ENCODE measurements at places on chromosomes 3 and 15.
A peak's percentile ranks its signal among the peaks of the same experiment; 100 is the strongest.

DNA sequence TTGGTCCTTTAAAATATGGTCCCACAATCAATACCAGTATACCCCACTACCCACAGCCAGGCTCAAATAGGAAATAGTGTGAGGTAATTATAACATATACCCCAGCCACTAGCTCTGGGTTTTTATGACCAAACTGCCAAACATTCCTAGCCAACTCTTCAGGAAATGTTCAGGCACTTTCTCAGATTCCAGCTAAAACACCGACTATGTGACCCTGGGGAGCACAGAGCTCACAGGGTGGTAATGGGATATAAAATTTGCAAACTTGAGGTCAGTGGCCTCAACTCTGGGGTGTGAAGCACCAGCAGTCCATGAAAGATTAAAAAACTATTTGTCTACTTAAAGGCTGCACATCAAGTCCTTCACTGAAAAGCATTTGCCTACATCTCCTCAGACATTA, 12.9 kb downstream of the FBN1 start:
- no peak for DNase-seq

DNA sequence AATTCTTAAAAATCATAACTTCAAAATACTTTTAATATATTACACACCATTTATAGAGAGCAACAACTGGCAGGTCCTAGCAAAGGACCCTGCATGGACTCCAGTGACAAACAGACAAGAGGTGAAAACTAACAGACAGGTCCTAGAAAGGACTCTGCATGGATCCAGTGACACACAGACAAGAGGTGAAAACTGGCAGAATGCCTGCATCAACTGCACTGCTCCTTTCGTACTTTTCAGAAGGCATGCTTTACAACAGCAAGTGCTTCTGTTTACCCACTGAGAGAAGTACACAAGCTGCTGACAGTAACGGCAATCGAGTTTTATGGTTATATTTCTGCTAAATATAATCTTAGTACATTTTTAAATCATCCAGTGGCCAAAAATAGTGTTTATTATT, 24.3 kb upstream of the GP5 start:
- no peak for DNase-seq

DNA sequence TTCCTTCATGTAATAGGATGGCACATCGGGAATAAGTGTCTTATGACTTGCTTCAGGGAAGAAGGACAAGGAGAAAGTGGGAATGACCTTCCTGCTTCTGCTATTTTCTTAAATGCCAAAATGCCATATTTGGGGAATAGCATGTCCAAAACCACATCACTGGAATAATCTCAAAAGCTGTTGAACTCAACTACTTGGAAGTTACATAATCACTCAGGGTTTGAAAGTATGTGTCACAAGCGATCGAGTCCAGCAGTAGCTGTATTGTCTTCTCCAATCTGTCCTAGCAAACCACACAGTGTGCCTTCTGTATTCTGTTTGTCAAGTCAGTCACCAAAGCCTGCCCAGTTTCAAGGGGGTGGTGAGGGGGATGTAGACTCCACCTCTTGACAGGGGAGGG, 58.3 kb upstream of the GADL1 start:
- no peak for DNase-seq

GRCh38 chr3:65659396-65659795, 379.3 kb downstream of the MAGI1 start:
- no peak for DNase-seq

- DNase-seq, result peak; percentile 63
These were observed 202.3 kb upstream of the MRPL3 start for GRCh38 chr3:131705099-131705498.

DNA sequence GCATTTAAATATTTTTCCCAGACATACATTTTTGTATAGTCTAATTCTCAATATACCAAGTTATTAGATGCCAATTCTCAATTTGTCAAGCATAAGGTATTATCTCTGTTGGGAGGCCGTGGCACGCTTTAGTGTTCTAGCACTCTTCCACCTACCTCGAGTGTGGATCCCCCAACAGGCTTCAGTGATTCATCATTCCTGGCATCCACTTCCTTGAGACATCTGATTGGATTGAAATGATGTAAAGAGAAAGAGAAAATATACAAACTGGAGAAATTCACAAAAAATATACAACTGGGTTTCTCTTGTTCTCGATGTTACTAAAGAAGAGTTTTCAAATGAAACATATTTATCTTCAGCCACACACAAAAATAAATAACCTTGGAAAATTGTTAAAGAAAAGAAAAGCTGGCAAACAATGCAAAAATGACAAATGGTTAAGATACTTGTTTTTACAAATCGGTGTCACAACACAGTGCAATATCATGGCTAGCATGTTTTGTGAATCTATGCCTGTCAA, 218.0 kb upstream of the CDIN1 start:
- DNase-seq, result no peak

DNA sequence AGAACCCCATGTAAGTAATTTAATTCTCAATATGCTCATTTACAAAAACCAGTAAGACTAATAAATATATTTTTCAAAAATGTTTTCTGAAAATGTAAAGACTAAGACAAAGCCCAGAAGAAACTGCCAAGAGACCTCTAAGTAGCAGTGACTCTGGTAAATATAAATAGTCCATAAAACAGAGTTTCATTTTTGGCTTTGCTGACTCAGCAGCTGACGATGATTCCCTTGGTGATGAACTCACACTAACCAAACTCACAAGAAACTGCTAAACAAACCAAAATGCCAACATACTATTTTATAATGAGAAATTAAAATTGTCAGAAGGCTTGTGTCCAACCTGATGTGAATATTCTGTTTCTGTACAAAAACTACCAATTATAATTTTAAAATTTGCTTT, 31.5 kb upstream of the IMPG2 start:
- no peak for DNase-seq

GRCh38 chr15:85748729-85749128, 46.0 kb downstream of the KLHL25 start:
- no peak for DNase-seq

DNA sequence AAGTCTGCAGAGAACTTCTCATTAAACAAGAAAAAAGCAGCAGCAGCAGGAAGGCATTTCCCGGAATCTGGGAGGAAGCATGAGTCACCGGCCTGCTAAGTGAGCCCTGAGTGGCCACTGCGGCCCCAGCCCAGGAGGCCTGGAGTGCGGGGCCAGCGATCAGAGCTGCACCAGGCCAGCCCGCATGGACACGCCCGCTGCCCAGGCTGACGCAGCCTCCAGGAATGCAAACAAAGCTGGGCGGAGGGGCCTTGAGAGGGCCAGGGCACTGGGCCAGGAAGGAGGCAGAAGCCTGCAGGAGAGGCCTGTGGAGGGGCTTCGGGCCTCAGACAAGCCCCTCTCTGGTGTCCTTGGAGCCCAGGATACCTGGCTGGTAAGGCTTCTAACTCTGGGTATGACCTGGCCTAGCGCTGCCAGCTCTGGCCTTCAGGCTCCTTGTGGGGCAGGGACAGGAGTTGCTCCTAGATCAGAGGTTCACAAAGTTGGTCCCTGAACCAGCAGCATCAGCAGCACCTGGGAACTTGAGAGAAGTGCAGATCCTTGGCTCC, 101.2 kb downstream of the SMAD6 start:
- peak; percentile 99 for DNase-seq

GRCh38 chr15:85759376-85759775, 35.3 kb downstream of the KLHL25 start:
- no peak for DNase-seq

DNA sequence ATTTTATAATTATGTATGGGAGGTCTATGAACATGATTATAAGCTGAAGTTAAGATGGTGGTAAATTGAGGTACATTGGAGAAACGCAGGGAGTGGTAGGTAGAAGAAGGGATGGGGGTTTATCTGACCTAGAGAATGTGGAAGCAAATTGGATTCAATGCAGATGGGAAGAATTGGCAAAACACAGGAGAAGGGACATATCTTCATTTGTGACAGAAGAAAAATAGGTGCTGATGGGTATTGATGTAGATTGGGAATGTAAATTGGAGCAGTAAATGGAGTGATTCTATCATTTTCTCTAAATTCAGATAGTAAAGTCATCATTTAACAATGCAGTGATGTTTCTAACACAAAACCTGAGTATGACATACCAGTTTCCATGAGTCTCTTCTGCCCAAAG, 39.7 kb upstream of the AADAC start:
- no peak for DNase-seq

DNA sequence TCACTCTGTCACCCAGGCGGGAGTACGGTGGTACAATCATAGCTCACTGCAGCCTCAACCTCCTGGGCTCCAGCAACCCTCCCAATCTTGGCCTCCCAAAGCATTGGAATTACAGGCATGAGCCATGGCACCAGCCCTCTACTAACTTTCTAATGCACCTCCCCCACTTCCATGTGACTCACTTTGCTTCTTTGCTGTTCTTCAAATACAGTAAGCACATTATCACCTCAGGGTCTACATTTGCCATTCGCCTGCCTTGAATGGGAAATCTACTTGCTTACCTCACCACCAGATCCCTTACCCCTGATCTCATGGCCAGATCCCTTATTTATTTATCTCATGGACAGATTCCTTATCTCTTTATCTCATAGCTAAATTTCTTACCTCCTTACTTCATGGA, 235.3 kb downstream of the KCNMB2 start:
- no peak for DNase-seq

GRCh38 chr3:13289771-13290285, 130.3 kb downstream of the NUP210 start:
- DNase-seq, result no peak

DNA sequence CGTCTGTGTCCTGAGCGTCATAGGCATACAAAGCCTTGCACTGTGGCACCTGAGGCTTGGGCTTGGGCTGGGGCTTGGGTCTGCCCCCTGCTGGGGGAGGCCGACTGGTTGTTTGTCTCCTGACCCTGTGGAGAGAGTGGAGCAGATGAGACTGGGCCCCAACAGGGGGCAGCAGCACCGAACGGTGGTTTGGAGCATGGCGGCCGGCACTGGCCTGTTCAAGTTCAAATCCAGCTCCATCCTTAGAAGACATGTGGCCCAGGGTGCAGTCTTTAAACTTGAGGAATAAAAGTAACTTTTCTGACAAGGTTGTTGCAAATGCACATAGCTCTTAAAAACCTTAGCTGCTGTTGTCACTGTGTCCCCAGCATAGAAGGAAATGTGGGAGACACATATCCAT, 33.3 kb downstream of the CCNB2 start:
- peak; percentile 88 for DNase-seq

DNA sequence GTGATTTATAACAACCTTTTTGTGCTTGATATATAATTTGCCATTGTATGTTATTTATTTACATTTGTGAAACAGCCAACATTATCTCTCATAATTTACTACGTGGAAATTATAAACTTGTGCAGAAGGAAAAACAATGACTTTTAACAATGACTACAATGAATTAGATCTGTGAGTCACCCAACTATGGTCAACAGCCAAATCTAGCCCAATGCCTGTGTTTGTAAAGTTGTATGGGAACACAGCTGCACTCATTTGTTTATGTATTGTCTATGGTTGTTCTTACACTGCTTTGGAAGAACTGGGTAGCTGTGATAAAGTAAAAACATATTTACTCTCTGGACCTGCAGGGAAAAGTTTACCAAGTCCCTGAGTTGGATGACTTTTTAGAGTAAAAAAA, 110.4 kb downstream of the OTOL1 start:
- no peak for DNase-seq

GRCh38 chr3:143036557-143036956, 35.2 kb downstream of the U2SURP start:
- DNase-seq, result no peak

DNA sequence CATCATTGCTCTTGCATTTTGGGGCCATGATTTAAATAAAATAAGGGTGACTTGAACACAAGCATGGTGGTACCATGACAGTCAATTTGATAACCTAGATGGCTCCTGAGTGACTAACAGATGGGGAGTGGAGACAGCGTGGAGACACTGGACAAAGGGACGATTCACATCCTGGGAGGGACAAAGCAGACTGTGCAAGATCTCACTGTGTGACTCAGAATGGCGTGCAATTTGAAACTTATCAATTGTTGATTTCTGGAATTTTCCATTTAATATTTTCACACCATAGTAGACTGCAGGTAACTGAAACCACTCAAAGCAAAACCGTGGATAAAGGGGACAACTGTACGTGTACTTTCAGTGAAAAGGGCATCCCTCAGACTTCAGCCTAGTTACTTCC, 25.5 kb downstream of the MCCC1 start:
- DNase-seq, result no peak

DNA sequence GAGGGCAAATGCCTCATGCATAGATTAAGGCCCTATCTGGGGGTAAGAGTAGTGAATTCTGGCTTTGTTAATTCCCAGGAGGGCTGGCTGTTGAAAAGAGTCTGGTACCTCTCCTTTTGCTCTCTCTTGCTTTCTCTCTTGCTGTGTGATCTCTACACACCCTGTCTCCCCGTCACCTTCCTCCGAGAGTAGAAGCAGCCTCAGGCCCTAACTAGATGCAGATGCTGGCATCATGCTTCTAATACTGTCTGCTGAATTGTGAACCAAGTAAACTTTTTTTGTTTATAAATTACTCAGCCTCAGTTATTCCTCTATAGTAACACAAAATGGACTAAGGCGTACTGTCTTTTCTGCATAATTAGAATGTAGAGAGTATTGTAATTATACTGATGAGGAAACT, 908.1 kb downstream of the DIPK2A start:
- DNase-seq, result no peak

- no peak for DNase-seq
These were observed 55.8 kb downstream of the PRKCI start for GRCh38 chr3:170277833-170278580.

DNA sequence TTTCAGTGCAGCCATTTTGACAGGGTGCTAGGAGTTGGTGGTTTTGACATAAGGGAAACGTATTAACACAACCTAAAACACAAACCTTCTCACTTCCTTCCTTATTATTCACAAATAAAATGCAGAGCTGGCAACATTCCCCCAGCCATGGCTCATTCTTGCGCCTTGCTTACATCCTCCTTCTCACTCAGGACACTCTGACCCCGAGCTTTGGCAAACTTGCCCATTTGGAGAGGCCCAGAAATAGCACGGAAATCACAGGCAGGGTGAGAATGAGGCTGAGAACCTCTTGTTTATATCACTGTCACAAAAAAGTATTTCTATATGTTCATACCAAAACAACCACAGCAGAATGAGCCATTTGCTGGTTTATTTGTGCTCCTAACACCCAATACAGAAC, 244.3 kb downstream of the NTRK3 start:
- no peak for DNase-seq

GRCh38 chr15:48473667-48474066, 142.4 kb downstream of the DUT start:
- DNase-seq, result no peak

Measured in islet precursor cell (in vitro differentiated cells).